NCI-H345 (cell line): ENCODE measurements at places on chromosomes 16 and 17.

DNA sequence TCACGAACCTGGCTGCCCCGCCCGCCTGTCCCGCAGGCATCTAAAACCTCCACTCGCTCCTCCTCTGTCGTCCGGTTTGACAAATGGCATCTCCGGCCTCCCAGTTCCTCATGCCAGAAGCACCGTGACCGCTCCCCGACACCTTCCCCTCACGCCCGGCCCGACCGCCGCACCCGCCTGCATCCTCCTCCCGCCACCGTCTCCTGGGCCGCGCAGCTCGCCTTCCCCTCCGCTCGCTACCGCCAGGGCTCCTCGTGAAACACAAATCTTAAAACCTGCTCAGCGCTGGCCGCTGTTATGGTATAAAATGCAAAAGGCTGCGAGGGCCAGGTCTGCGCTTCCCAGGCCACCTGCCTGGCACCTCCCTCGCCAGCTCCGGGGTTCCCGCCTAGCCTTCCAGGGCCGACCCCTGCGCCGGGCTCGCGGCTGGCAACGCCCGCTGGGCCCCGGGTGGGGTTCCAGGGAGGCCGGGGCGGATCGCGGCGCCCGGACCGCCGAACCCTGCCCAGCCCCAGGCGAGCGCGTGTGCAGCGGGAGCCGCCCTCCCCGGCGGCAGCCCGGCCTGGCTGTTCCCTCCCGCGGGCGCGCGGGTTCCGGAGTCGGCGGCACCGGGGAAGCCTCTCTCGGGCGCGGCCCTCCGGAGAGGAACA is 488 bp downstream of the SPSB3 start:
- DNase-seq = no peak

DNA sequence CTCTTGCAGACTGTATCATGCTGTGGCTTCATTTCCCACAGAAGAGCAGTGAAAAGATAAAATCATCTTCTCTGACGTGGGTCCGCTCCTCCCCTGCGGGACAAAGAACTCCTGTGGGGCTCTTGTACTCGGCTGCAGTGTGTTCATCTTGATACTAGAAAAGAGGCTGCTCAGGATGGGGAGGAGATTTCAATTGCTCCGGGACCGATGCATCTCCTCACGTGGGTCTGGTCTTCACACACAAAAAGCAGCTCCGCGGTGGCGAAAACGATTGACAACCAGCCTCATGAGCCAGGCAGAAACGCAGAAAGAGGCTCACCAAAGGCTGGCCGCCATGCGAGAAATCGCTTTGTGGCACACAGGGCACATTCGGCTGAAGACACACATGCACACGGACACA is 14.4 kb upstream of the KCNJ18 start:
- DNase-seq = no peak

- no peak for DNase-seq
Observed at GRCh38 chr16:16090238-16090637, 133.1 kb downstream of the ABCC6 start.

GRCh38 chr16:88906020-88906419 is 39.6 kb upstream of the PABPN1L start:
- DNase-seq = no peak

- DNase-seq = no peak
Observed at GRCh38 chr16:54945063-54945462, 14.4 kb downstream of the IRX5 start.

GRCh38 chr17:63910096-63910495 is 962 bp downstream of the CSHL1 start:
- no peak for DNase-seq

DNA sequence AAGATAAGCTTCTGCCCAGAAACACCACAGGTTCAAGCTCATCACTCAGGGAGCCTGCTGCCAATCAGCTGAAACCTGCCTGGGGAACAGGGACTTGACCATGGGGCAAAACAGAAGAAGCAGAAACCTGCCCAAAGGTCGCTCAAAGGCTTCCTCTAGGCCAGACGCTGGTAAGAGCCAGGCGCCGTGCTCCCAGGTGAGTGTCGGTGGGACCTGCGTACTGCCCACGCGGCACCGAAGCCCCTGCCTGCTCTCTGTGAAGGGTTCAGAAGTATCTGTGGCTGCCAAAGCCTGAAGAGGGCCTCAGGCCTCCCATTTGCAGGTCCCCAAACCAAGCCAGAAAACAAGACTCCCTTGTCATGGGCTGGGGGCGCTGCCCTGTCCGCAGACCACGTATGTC is 10.4 kb downstream of the SGSH start:
- no peak for DNase-seq

DNA sequence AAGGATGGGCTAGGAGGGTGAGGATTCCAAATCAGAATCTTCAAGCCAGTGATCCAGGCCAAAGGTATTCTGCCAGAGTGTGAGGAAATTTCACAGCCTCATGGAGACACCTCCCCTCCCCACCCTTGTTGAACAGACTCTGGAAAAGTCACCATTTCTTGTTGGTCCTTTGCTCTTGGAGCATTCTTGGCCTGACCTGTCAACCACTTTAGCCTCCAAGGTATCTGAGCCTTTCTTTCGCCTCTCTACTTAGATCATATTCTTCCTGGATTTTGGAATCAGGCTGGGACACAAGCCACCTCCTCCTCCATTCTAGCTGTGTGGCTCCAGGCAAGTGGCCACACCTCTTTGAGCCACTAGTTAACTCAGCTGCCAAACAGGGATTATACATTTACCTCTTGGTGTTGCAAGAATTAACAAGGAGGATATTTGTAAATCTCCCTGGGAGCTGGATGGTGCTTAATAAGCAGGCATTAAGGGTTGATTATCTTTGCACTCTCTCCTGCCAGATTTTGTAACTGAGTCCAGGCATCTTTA is 193.5 kb downstream of the WWOX start:
- DNase-seq = no peak

GRCh38 chr17:61000911-61001310 is 323.3 kb downstream of the BCAS3 start:
- no peak for DNase-seq

DNA sequence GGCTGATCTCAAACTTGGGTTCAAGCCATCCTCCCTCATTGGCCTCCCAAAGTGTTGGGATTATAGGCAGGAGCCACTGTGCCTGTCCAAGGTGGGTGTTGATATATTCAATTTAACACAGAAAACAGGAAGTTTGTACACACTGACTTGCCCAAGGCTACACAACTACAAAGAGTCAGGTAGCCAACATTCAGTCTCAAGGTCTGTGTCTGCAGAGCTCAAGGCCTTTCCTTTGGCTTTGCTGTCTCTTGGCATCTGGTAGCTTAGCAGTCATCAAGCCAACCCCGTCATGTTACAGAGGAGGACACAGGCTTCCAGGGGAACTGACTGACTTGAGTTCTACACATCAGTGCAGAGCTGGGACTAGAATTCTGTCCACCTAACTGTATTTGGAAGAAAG is 11.9 kb upstream of the MEFV start:
- no peak for DNase-seq

- DNase-seq = no peak
Observed at GRCh38 chr17:8332688-8333087, 7.0 kb upstream of the ODF4 start.

DNA sequence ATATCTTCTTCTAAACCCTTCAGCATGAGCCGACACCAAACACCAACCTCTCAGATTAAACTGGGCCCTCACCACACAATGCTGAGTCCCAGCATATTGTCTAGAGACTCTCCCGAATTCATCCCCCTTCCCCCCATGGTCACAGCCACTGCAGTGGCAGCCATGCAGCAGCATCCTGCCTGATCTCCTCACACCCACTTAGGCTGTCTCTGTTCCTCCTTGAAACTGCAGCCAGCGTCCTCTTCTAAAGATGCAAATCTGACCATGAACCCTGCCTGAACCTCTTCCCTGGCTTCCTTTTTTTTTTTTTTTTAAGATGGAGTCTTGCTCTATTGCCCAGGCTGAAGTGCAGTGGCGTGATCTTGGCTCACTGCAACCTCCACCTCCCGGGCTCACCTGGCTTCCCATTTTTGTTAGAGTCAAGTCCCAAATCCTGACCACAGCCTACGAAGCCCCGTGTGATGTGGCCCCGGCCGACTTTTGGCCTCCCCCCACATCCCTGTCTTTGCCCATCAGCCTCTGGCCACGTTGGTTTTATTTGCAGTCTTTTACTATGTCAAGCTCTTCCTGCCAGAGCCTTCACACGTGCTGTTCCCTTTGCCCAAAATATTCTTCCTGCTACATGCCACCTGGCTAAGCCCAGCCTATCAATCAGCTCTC is 2.8 kb downstream of the FA2H start:
- no peak for DNase-seq

GRCh38 chr17:81317530-81317821 is 22.4 kb upstream of the SLC38A10 start:
- no peak for DNase-seq

DNA sequence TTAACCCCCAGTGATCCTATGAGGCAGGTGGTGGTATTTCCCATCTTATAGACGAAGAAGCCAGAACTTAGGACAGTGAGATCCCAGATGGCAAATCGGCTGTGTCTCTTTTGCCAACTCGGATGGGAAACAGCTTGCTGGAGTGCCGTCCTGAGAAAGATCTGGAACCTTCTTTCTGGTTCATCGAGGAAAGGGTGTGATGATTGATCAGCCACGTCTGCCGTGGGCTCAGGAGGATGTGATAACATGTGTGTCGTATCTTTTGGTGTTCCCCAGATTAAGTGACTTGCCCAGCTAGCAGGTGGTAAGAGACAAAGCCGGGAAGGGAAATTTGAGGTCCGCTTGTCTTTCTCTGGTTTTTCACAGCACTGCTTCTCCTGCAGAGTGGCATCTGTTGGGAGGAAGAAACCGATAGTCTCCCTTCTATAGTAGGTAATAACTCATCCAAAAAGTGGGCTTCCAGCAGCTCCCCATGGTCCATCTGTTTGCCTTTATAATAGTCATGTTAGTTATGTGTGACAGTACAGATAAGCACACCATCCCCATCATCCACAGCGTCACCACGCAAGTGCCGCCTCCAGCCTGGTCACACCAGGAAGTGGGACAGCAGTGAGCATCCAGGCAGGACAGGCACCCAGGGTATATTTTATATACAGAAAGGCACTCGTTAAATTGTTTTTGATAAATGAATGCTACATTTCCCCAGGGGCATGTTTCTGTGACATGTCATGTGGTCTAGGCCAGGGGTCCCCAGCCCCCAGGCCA is 175.5 kb downstream of the KATNIP start:
- DNase-seq = no peak

DNA sequence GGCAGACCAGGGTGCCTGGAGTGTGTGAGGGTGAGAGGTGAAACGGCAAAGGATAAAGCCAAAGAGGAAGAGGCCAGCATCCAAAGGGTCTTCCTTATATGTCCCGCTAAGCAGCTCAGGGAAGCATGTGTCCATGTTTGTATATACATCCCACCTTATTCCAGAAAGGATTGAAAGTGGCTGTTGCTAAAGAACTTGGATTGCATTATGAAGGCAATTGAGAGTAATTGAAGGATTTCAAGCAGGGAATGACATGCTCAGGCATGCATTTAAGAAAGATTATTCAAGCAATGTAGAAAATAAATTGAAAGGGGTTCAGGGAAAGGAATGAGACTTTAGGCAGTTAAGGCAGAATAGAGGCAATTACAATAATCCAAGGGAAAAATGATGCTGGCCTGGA is 237.6 kb upstream of the SOX9 start:
- no peak for DNase-seq

DNA sequence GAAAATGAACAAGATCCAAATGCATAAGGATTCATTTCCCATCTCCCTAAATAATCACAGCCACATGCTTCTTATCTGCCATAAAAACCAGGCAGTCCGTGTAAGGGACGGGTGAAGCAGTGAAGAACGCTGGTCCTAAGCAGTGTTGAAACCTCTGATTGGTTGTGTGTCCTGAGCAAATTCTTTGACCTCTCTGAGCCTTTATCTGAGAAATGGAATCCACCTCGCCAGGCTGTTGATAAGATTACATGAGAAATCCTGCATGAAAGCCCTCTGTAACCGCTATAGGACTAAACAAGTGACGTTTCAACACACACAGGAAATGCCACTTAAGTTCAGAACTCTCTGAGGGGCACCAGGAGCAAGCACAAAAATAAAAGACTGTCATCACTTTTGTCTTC is 26.8 kb downstream of the GAS7 start:
- DNase-seq = no peak

- DNase-seq = no peak
Observed at GRCh38 chr17:68433211-68433610, 24.1 kb downstream of the WIPI1 start.

- no peak for DNase-seq
Observed at GRCh38 chr17:3695129-3695722, 729 bp downstream of the P2RX5 start.

DNA sequence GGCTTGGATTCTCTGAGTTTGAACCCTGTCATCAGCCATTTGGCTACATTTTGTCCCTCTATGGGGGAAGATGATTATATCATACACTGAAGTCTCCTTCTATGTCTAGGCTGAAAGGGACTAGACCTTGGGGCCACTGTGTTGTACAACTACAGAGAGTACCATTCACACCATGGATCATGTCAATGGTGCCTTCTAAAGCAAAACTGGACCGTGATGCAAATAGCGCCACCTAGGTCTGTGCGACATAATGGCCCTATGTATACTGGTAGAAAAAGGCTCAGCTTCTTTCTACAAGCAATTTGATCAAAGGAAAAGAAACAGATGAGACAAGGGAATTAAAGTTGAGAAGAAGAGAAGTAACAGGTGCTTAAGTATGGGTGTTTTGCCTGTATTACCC is 100.7 kb downstream of the LYRM1 start:
- DNase-seq = no peak

DNA sequence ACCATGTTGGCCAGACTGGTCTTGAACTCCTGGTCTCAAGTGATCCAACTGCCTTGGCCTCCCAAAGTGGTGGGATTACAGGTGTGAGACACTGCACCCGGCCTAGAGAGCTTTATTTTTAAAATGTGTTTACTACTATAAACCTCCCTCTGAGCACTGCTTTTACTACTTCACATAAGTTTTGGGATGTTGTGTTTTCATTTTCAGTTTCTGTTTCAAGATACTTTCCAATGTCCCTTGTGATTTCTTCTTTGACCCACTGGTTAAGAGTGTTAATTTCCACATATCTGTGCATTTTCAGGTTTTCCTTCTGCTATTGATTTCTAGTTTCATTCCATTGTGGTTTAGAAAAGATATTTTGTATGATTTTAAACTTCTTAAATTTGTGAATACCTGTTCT is 74.4 kb downstream of the NETO2 start:
- DNase-seq = no peak
